Stimulated activated CD8-positive, alpha-beta memory T cell treated with anti-CD3 and anti-CD28 coated beads, Interleukin-4, amount 100 ng/mL, for 1 hour (primary cell): ENCODE measurements at places on chromosomes 7 and 10.

GRCh38 chr10:4267086-4267773 lies 482.2 kb upstream of the KLF6 start:
- DNase-seq, result no peak

DNA sequence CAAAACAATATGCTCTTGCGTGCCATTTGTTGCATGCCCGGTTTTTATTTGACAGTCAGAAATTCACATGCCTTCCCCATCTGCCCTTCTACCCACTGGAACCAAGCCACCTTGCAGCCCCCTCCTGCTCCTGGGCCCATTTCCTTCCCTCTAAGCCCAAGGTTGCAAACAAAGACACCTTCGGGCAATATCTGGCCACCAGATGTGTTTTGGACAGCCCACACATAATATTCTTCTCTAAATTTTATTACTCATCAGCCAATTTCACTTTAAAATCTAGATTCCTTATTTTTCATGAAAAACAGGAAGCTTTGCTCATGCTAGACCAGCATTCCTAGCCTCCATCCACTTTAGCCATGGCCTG lies 18.2 kb upstream of the C10orf105 start:
- DNase-seq, result no peak

- no peak for DNase-seq
Measured at GRCh38 chr7:132782777-132783640, 206.7 kb upstream of the PLXNA4 start.

DNA sequence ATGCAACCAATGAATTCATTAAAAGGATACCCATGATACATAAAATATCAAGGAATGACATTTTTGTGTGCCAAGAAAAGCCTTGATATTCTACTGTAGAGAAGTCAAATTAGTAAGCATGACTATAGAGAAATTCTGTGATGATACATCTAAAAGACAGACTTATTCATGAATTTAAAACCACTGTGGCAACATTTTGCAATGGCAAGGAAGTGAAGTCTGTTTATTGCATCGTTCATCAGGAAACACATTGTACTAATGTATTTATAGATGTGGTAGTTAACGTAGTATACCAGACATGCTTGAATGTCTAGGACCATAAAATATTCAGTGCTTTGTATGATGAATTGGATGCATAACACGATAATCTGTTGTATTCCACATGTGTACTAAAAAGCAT lies 9.3 kb upstream of the CLEC5A start:
- DNase-seq, result no peak

- no peak for DNase-seq
Measured at GRCh38 chr10:22460101-22460500, 114.8 kb downstream of the SPAG6 start.

DNA sequence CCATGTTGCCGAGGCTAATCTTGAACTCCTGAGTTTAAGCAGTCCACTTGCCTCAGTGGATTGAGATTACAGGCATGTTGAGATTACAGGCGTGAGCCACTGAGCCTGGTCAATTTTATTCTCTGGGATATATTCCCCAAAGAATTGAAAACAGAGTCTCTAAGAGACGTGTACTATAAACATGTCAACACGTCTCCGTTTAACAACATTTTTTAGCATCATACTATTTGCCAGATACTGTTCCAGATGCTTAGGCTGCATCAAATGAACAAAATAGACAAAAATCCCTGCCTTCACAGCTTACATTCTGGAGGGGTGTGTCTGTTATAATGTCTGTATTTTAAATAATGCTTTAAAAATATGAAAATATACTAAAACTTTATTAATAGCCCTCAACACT lies 54.1 kb upstream of the PRKG1 start:
- no peak for DNase-seq

DNA sequence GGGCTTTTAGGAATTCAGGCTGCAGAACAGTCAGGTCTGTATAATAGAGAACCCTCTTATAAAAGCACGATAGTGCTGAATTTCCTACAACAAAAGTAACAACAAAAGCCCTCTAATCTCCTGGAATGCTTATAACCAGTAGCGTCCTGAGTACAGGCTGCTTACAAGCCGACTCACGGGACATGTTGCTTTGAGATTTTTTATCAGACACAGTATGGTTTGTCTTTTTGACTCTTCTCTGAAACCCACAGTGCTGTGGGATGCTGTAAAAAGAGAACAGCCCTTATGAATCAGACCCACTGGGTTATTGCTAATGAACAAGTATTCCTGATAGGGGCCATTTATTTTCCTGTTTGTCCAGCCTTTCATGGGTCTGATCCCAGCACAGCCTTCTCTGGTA lies 59.4 kb downstream of the PLPP4 start:
- no peak for DNase-seq

- no peak for DNase-seq
Measured at GRCh38 chr10:129538236-129538635, 71.2 kb downstream of the MGMT start.

GRCh38 chr7:114941692-114942091 lies 19.8 kb downstream of the MDFIC start:
- DNase-seq, result no peak
